ENCODE measurements at places on chromosomes 7 and 10.

DNA sequence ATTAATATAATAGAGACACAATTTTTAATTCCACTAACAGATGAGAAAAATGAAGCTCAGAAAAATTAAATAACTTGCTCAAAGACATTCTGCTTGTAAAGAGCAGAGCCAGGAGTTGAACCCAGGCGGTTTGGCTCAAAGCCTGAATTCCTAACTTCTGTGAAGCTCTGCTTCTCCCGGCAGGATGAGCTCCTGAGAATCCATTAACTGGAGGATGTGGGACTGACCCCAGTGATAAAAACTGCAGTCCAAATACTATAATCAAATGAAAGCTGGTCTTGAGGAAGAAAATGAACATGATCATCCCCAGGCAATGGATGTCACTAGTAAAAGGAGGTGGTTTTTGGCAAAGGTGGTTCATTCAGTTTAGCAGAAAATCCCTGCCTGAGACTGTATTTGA, 898.2 kb downstream of the CCSER2 start:
- no peak for DNase-seq

GRCh38 chr10:53357587-53357986, 585.0 kb upstream of the MBL2 start:
- no peak for DNase-seq

- no peak for DNase-seq
Measured at GRCh38 chr7:111476586-111477293, 85.6 kb downstream of the IMMP2L start.

DNA sequence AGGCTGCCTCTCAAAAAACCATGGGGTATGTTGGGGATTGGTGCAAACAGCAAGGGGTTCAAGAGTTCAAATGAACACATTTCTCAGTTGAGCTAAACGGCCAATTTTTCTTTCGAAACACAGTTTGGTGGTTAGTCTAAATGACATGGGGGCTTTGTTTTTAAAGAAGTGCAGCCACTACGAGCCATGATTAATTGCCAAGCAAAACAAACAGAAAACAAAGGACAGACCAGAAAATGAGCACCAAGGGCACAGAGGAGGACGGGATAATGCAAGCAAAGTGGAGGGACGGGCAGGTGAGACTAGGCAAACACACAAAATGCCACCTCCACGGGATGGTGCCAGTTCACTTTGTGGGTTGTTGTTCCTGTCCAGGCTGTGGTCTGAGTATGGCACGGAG, 64.5 kb upstream of the PDLIM1 start:
- no peak for DNase-seq

DNA sequence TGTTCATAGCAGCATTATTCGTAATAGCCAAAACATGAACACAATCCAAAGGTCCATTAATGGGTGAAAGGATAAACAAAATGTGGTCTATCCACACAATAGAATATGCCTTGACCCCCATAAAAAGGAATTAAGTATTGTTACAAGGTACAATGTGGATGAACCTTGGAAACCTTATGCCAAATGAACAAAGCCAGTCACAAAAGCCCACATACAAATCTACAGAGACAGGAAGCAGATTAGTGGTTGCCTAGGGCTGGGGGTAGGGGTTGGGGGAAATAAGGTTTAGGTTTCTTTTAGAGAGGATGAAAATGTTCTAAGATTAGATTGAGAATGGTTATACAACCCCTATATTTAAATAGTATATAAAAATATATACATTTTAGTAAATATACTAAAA, 34.8 kb downstream of the PIP4K2A start:
- DNase-seq, result no peak

Measured in T-helper 9 cell (primary cell).